ENCODE measurements at places on chromosomes 1 and 21.

- DNase-seq = no peak
These were observed 49.5 kb upstream of the IPO9 start for GRCh38 chr1:201779351-201779880.

- peak; percentile 21 for DNase-seq
These were observed 390.7 kb upstream of the ZP4 start for GRCh38 chr1:238281418-238281817.

DNA sequence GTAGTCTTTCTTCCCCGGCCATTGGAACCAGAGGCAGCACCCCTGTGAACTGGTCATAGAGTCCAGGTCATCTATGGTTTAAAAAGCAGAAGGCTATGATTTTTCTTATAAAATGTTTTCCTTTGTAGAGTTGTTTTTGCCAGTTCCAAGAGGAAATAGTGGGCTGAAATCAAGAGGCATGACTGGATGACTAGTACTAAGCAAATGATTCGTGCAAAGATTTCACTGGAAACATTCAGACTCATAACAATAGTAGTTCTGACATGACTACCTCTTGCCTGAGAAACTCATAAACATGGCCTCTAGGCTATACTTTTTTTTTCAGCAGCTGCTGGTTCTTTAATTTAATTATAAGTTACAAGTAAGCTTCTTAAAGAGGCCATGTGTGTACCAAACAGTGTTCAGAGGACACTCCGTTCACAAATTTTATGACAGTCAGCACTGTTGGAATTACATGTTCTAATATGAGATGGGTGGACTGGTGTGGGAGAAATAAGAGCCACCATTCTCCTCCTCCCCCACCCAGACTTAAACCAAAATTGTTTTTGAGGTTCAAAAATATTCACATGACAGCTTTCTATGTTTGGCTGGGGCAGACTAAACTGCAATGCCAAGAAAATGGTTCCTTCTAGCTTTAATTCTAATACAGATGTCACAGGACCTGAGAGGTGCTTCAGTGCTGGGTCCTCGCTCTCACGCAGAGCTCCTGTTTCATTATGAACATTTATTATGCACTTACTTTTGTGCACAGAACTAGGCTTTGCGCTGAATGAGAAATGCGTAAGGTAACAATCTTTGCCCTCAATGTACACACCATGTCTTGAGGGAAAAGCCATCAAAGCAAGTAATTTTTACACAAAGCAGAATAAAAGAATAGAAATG is 147.5 kb downstream of the ZC3H11B start:
- peak; percentile 98 for DNase-seq

GRCh38 chr1:5525597-5526384 is 466.4 kb downstream of the NPHP4 start:
- DNase-seq = no peak

GRCh38 chr1:53066891-53067738 is 5.1 kb downstream of the PODN start:
- no peak for DNase-seq

DNA sequence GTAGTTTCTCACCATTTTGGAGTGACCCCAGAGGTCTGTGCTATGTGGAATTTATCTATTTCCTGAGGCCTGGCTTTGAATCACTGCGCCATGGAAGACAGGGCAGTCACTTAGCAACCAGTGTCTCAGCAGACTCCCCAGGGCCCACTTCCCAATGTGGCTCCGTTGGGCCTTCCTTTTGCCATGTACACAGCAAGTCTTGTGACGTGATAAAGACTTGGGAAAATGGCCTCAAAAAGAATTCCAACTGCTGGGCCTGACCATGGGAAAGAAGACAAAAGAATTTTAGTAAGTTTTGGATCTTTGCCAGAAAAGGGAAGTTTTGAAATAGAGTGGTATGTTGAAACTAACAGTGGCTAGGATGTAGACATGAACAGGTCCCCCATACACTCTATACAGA is 36.2 kb downstream of the TLR5 start:
- peak; percentile 66 for DNase-seq

GRCh38 chr1:219904934-219905333 is 23.4 kb downstream of the SLC30A10 start:
- no peak for DNase-seq

DNA sequence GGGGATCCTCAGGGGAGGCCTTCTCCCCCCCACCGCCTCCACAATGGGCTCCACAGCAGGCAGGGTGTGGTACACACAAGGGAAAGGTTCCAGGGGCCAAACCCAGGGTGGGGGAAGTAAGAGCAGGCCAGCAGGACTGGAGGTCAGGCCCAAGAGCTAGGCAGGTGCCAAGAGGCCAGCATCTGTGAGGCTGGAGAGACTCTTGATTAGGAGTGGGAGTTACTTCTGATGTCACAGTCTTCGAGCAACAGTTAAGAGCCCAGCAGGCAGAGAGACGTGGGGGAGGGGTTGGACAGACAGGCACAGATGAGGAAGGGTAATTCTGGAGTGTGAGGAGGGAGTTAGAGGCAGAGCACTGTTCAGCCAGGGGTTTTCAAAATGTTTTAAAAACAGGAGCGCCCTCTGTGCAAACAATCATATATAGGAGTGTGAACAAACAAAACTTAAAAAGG is 55.8 kb downstream of the SLC9A1 start:
- DNase-seq = no peak

- DNase-seq = no peak
These were observed 31.0 kb downstream of the NCAM2 start for GRCh38 chr21:21029164-21029563.

GRCh38 chr1:181169281-181169865 is 80.9 kb downstream of the IER5 start:
- DNase-seq = no peak

DNA sequence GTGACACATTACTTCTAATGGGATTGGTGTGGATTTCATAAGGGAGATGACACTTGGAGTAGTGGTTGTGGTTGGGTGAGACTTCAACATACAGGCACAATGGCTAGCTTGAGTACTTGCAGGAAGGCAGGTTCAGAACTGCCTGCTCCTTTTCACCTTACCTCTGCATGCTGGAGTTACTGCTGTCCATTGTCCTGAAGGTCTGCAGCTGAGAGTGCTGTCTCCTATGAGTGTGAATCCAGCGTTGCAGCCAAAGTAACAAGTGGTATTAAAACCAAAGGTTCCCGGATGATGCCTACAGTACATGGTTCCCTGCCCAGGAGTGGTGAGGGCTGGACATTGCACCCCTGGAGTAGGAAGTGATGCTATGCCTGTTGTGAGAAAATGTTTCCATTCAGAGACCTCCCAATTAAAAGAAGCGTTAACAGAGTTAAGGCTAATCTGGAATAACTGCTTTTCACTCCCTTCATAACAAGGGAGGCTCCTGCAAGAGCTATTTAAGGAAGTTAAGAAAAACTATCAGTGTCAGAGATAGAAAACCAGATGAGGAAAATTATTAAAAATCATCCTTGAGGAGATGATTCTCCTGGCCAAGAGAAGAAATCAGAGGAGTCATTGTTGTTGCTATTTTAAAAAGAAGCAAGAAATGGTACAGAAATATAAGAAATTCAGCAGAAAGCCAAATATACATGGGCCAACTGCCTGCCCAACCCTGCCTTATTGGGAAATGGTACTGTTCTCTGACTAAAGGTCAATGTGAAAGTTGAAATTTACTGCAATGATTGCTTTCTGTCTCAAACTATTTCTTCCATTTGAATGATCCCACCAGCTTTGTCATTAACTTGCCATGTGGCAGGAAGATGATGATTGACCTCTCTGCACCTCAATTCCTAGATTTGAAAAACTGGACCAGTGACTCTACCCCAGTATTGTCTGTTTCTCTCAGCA is 9.8 kb upstream of the F5 start:
- DNase-seq = peak; percentile 70

- no peak for DNase-seq
These were observed 46.4 kb upstream of the SCCPDH start for GRCh38 chr1:246677842-246678241.
